ENCODE measurements at places on chromosomes 6 and 20. TPM values are rescaled to one million over a fixed set of nuclear protein-coding genes. Genes with fewer than 3 reads are reported as not detected.

FAM210B gene
- 14.0 TPM for total RNA-seq

ID4 gene
- 3.1 TPM for total RNA-seq

TMEM170B gene
- 6.9 TPM for total RNA-seq

NOL4L gene
- 1.8 TPM for total RNA-seq

LHFPL5 gene
- total RNA-seq: not detected

C20orf204 gene
- total RNA-seq: 0.95 TPM

FAM83B gene
- not detected for total RNA-seq

NR2E1 gene
- not detected for total RNA-seq

DNA sequence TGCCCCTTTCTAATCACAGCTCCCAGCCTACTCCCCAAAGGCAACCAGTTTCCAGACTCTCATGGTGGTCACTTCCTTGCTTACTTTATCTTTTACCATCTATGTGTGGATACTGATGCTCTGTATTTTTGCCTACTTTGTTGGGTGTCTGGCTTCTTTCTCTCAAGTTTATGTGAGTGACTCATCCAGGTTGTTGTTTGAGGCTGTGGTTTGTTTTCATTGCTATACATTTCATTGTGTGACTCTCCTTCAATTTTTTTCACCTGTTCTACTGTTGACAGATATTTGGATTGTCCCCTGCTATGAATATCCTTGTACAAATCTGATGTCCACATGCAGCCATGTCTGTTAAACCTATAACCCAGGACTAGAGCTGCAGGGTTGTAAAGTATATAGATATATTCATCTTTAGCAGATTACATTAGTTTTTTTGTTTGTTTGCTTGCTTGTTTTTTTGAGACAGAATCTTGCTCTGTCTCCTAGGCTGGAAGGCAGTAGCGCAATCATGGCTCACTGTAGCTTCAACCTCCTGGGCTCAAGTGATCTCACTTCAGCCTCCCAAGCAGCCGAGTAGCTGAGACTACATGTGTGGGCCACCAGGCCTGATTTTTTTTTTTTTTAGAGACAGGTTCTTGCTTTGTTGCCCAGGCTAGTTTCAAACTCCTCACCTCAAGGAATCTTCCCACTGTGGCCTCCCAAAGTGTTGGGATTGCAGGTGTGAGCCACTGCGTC lies 72.9 kb upstream of the EEF1E1 start:
- no peak for DNase-seq

GRCh38 chr6:54419885-54420284 lies 111.6 kb downstream of the TINAG start:
- DNase-seq: peak; percentile 2

DNA sequence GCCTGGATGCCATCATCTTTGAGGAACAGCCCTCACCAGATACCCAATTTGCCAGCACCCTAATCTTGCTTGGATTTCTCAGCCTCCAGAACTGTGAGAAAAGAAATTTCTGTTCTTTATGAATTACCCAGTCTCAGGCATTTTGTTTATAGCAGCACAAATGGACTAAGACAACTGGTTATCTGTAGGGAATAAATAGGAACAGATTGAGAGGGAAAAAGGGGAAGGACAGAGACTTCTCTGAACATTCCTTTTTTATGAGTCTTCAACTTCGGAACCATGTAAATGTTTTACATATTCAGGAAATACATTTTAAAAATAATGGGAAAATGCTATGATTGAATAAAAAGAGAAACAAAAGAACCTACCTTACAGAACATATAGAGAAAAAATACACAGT lies 20.9 kb downstream of the KCTD20 start:
- DNase-seq: no peak

DNA sequence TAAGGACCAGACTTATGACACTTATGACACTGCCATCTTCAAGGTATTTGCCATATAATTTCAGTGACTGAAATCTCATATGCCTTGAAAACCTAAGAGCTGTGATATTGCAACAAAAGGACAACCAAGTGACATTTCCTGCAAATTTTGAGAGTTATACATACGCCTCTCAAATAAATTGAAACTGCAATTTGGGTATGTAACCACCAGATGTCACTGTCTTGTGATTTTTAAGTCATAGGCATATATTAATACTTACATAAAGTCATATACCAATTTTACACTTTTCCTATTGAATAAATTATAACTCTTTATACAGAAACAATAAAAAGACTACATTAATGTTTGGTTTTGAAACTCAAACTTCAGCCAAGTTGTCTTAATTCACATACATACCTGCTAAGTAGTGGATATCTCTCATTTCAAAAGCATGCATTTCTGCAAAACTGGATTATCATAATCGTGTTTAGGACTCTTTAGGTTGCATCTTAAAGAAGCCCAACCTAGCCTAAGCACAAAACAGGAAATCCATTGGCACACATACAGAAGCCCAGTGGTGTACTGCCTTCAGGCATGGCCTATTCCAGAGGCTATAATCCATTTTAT lies 180.2 kb downstream of the PACRG start:
- DNase-seq: no peak

DNA sequence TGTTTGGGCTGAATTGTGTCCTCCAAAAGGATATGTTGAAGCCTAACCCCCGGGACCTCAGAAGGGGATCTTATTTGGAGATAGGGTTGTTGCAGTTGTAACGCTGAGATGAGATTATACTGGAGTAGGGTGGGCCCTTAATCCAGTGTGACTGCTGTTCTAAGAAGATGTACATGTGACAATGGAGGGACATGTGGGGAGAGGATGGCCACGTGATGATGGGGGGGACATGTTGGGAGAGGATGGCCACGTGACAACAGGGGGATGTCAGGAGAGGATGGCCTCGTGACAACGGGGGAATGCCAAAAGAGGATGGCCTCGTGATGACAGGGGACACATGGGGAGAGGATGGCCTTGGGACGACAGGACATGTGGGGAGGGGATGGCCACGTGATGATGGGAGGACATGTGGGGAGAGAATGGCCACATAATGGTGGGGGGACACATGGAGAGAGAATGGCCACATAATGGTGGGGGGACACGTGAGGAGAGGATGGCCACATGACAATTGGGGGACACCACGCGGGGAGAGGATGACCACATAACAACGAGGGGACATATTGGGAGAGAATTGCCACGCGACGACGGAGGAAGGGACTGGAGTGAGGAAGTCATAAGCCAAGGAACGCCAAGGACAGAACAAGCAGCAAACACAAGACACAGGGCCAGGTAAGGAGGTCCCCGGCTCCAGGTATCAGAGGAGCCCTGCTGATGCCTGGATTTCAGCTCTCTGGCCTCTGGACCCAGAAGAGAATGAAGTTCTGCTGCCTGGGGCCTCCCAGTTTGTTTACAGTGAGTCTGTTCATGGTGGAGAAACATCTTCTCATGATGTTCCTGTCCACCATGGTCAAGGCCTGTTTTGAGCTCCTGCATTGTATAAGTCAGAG lies 29.2 kb downstream of the SYNJ2 start:
- no peak for DNase-seq

DNA sequence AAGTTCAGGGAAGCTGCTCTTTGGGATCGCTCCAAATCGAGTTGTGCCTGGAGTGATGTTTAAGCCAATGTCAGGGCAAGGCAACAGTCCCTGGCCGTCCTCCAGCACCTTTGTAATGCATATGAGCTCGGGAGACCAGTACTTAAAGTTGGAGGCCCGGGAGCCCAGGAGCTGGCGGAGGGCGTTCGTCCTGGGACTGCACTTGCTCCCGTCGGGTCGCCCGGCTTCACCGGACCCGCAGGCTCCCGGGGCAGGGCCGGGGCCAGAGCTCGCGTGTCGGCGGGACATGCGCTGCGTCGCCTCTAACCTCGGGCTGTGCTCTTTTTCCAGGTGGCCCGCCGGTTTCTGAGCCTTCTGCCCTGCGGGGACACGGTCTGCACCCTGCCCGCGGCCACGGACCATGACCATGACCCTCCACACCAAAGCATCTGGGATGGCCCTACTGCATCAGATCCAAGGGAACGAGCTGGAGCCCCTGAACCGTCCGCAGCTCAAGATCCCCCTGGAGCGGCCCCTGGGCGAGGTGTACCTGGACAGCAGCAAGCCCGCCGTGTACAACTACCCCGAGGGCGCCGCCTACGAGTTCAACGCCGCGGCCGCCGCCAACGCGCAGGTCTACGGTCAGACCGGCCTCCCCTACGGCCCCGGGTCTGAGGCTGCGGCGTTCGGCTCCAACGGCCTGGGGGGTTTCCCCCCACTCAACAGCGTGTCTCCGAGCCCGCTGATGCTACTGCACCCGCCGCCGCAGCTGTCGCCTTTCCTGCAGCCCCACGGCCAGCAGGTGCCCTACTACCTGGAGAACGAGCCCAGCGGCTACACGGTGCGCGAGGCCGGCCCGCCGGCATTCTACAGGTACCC lies at the start of gene ESR1:
TSS of gene ESR1 (plus strand) at position 170 of the 858 bp plus-strand sequence. CDS start at position 401, 231 bp downstream.
- DNase-seq: peak; percentile 31

DNA sequence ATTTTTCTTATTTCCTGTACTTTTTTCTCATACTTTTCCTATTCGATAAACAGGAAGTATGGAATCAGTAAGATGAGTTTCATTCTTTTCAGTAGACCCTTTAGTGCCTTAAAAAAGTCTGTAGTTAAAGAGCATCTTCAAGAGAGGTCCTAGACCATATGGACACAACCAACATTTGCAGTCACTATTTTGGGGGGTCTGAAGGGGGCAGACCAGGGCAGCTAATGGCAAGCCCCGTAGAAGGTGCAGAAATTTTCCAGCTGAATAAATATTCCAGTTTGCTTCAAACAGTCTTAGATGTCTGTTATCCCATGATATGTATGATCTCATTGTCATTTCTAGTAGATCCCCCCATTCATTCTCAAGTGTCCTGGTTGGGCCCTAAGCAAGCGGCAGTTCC lies 52.8 kb downstream of the MAP3K5 start:
- no peak for DNase-seq

DNA sequence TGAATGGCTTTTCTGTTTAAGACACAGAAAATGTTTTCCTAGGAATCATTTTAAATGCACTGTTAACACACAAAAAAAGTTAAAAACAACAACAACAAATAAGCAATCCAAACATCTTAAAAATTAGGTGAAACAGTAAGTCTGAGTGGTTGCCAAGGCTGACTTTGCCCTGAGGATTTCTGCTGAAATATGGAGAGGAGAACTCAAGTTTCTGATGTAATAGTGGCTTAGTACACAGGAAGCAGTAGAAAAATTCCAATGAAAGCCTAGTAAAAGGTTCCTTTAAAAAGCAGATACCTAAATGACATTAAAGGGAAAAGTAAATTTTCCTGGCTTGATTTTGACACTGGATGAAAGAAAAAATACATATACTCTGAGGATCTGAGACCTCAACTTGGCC lies 184.2 kb downstream of the EPM2A start:
- DNase-seq: no peak

- peak; percentile 77 for DNase-seq
Observed at GRCh38 chr6:134422426-134423231, 104.7 kb upstream of the SGK1 start.

DNA sequence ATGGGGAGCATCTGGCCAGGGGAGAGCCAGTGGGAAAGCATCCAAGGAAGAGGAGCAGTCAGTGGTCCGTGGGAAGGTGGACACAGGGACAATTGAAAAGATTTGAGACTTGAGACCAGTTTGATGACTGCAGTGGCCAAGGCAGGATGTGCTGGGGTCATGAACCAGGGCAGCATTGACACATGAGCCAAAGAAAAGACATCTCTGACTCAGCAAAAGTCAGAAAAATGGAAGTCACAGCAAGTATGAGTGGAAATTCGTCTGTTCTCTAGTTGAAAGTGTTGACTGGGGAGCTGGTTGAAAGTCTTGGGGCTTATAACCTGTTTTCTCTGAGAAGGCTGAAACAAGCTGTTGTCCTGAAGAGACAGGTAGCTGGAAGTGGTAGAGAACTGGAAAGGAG lies 31.3 kb downstream of the RAB22A start:
- peak; percentile 22 for DNase-seq

DNA sequence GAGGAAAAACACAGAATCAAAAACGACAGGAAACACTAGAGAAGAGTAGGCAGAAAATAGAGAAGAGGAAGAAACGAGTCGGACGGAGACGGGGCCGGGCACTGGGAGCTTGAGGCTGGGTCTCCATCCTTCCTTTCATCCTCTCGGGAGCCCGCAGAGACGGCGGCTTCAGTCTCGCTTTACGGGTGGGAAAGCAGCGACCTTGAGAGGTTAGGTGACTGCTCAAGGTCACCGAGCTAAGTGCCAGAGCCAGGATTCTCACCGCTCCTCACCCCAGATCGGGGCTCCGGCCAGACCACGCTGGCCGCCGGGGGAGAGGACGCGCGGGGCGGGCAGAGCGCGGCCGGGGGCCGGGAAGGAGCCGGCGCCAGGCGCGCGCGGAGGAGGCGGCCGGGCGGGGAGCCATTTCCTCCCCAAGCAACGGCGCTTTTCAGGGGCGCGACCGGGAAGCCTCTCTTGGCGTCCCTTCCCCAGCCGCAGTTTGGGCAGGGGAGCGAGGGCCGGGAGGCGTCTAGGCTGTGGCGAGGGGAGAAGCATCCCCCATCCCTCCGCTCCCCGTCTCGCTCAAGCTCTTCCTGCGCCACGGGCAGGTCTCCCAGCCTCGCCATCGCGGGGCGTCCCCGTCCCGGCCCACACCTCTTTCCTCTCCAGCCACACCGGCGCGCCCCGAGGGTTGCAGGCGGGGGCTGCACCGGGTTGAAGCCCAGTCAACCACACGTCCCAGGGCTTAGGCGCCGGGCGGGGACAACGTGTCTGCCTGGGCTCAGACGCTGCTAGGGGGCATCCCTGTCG lies 24.1 kb upstream of the MAP3K7 start:
- DNase-seq: peak; percentile 35

- DNase-seq: no peak
Observed at GRCh38 chr20:61759286-61760065, 306.2 kb downstream of the TAF4 start.

GRCh38 chr20:8996817-8997512 lies 71.9 kb upstream of the PLCB4 start:
- no peak for DNase-seq

DNA sequence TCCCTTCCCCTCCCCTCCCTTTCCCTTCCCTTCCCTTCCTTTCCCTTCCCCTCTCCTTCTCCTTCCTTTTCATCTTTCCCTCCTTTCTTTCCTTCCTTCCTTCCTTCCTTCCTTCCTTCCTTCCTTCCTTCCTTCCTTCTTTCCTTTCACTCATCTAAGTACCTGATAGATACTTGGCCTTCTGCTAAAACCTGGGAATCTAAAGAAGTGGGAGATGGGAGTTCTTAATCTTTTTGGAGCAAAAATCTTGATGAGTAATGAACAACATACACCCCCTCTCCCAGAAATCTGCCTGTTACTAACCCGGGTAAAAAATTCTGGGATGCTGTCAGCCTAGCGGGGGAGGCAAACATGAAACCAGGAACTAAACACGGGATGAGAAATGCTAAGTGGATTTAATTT lies 100.7 kb downstream of the VEGFA start:
- no peak for DNase-seq

DNA sequence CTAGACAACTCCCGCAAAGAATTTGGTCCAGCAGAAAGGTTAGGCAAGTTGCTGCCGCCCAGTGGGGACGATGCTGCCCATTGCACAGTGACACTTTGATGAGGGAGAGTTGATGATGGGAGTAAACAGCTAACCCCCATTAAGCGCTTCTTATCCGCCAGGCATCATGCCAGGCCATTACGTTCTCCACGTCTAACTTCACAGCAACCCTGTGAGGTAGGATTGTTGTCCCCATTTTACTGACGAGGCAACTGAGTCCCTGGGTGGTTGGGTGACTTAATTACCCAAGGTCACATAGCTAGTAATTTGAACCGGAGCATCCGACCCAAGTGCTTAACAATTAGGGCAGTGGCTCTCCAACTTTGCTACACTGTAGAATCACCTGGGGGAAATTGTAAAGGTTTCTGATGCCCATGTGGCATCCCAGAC lies 738 bp downstream of the RALGAPB start:
- DNase-seq: no peak

GRCh38 chr6:169976301-169977081 lies 225.1 kb downstream of the ERMARD start:
- DNase-seq: peak; percentile 31

GRCh38 chr20:60172346-60172984 lies 214.2 kb downstream of the CDH26 start:
- DNase-seq: no peak

- DNase-seq: no peak
Observed at GRCh38 chr20:9128568-9128967, 59.7 kb downstream of the PLCB4 start.

All from MG63 (cell line).